ENCODE measurements at places on chromosomes 7 and 10.
A peak's percentile ranks its signal among the peaks of the same experiment; 100 is the strongest.

GRCh38 chr10:121157998-121158397 lies 306.8 kb downstream of the WDR11 start:
- no peak for DNase-seq

- peak; percentile 62 for DNase-seq
Measured at GRCh38 chr7:44477063-44477830, 13.2 kb downstream of the NUDCD3 start.

GRCh38 chr7:132980402-132980801 lies 101.5 kb downstream of the CHCHD3 start:
- no peak for DNase-seq

GRCh38 chr7:104625956-104626355 lies 297.6 kb downstream of the LHFPL3 start:
- DNase-seq, result no peak

GRCh38 chr7:45161842-45162241 lies 4.3 kb downstream of the RAMP3 start:
- no peak for DNase-seq

- no peak for DNase-seq
Measured at GRCh38 chr7:92875719-92876118, 39.3 kb upstream of the CDK6 start.

GRCh38 chr10:64196638-64197315 lies 675.6 kb downstream of the REEP3 start:
- DNase-seq, result no peak

- DNase-seq, result peak; percentile 96
Measured at GRCh38 chr7:10973061-10973941, at the start of gene PHF14. PHF14 (plus strand) TSS chr7:10973872; CDS start chr7:10974324, 452 bp downstream.

- DNase-seq, result no peak
Measured at GRCh38 chr10:35124540-35124939, 2.1 kb upstream of the CREM start.

DNA sequence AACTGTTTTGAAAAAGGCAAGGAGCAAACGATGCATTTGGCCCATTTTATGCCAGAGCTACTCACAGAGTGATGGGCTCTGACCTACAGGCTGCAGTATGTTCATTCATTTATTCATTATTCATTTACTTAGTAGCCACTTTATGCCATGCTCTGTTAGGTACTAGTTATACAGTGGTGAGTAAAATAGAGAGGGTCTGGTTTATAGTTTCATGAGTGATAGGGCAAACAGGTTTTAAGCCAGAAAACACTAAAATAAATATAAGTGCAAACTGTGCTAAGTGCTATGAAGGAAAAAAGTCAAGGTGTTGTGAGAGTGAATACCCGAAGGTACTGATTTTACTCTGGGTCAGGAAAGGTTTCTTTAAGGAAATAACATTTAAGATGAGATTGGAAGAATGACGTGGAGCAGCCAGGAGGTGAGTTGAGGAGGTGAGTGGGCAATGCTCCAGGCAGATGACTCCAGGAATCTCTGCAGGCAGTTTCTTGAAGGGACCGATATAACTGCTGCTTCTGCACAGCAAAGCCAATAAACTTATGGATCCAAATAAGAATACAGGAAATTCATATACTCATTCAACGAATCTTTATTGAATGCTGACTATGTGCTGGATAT lies 56.9 kb upstream of the FAM133B start:
- DNase-seq, result no peak

DNA sequence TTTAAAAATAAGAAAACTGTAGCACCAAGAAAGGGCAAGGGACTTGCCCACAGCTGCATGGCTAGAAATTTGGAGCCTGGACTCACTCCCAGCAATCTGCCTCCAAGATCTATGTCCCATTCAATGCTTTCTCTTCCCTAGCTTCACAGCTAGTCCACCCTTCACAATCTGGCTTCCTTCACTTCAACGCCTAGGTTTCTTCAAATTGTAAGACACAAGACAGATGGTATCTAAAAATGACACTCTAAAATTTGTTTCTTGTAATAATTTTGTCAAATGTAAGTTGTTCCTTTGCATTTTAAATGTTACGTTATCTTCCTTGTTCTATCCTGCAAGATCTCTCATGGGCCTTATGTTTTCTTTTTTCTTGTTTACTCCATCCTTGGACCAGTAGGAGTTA lies 48.6 kb downstream of the CTTNBP2 start:
- no peak for DNase-seq

- no peak for DNase-seq
Measured at GRCh38 chr10:76882245-76882644, 755.4 kb downstream of the KCNMA1 start.

DNA sequence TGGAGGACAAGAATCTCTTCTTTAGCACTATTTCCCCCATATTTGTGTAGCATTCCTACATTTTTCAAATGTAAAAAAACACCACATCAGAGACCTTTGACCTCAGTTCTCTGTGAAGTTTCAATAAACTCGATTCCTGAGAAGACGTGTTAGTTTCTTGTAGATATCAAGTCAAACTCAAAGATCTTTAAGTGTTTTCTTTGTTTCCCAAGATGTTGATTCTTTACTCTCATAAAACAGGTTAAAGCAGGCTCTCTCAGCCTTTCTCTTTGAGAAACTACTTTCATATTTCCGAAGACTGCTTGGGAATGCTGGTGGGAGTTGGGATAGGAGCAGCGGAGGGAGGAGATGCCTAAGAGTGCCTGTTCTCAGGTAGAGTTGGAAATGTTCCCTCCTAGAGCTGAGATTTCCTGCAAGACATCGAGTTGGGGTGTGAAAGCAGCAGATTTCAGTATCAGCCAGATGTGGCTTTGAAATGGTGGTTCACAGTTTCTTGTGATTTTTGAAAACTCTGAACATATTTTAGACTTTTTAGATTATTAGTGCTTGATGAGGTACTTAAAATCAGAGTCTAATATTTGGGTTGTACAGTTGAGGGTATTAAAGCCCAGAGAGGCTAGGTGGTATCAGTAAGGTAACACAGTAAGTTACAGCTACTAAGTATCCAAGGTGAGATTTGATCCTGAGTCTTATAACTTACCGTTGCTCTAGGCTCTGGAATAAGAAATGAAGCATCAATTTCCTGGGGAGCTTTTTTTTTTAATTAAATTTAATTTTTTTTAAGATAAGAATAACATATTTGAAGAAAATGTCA lies 13.9 kb downstream of the ADK start:
- no peak for DNase-seq

DNA sequence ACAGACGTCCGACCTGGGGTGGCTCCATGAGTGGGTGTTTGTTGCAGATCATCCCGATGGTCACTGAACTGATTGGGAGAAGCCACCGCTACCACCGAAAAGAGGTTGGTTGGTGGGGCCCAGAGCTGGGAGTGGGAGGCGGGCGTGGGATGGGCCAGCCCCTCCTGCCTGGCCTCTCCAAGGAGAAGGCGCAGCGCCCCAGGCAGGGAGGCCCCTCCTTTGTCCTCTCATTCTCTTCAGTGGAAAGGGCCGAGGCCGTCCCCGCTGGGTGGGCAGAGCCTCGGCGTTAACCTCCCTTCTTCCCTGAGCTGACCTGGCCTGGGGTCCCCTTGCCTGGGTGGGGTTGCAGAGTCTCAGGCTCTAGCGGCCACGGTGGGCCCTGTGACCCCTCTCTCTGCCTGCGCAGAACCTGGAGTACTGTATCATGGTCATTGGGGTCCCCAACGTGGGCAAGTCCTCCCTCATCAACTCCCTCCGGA lies 5.2 kb downstream of the MTG1 start:
- DNase-seq, result no peak

- DNase-seq, result no peak
Measured at GRCh38 chr7:70374772-70375533, 757.0 kb upstream of the GALNT17 start.

GRCh38 chr10:107440741-107441140 lies 276.2 kb upstream of the SORCS1 start:
- DNase-seq, result no peak

DNA sequence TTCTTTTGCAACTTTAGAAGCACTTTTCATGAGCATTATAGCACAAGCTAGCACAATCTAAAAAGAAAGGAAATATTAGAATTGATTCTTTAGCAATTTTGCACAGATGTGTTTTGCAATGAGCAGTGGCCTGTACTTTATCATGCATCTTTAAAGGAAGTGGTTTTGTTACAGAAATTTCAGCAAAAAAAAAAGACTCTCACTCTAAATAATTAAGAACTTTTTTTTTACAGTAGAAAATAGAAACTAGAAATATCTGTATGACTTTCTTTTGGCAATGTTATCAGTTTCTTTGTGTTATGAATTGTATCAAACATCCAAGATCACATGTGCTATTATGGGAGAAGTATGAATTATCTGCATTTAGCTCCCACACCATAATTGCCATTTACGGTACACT lies 195.7 kb upstream of the KLF6 start:
- peak; percentile 32 for DNase-seq

- DNase-seq, result no peak
Measured at GRCh38 chr10:121313119-121313875, 284.9 kb downstream of the FGFR2 start.

DNA sequence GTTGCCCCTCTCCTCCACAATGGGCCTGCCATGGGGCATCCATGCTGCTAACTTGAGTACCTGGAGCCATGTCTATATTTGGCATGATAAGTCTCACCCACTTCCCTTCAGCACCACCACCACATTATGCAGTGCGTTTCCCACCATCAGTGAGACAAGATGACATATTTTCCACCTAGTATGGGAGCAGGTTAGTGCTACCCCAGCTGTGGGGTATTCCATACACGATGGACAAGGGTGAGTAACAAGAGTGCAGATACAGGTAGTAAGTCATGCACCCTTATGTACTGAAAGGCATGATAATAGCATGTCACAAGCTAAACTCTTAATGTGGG lies 21.2 kb upstream of the OR2AE1 start:
- DNase-seq, result no peak

DNA sequence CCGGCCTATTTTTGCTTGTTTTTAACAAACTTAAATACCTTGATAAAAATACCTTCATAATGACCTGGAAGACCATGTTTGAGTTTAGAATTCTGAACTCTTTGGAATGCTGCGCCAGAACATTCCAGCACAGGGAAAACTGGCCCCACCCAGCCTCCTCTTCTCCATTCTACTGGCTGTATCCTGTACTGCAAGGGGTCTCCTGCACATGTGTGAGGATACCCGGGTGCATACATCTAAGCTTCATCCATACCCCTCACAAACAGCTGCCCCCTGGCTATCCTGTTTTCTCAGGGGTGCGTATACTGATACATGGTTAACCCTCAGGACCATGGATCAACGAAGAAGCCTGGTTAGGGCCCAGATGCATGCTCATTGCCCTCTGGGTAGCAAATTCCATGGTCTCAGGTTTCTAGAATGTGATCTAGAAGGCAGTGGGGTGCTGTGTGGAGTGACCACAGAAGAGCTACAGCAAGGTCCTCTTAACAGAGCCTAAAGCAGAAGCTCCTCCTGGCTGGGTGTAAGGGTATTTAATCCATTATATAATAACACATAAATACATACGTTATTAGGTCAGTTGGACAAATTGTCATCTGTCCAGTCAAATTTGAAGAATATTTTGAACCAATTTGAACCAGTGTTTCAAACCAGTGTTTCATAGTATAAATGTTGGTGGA lies 26.1 kb downstream of the HACD1 start:
- no peak for DNase-seq

GRCh38 chr7:91634485-91635177 lies 245.9 kb downstream of the MTERF1 start:
- DNase-seq, result no peak

- peak; percentile 31 for DNase-seq
Measured at GRCh38 chr7:142300689-142301088, 42.8 kb upstream of the PRSS58 start.

DNA sequence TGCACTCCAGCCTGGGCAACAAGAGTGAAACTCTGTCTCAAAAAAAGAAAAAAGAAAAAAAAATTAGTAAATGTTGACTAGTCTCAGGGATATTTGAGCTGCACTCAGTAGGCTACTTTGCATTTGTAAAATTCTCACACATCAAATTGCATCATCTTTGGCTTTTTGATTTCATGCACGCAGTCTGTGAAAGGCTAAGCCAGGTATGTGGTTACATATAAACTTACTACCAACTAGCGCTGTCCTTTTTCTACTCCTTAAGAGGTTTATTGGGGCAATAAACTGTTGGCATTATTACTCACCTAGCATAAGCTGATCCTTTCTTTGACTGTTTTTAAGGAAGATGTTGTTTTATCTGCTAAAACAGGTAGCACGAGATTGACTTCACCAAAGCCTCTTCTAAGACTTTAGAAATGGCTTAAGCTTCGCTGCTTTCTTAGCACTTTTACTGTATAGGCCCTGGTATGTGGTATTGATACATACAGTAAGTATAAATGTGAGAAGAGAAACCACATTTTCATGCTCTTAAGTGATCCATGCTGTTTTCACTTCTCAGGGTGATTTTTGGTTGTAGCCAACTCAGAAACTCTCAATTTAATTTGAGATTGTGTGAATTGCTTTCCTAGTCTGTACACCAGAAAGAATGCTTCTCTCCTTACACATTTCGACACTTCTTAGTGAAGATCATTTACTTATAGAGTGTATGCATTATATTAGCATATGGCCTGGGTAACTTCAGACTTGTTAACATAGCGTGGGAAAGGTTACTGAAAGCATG lies 323.9 kb downstream of the AUTS2 start:
- DNase-seq, result no peak

GRCh38 chr7:3067606-3068380 lies 24.1 kb upstream of the CARD11 start:
- no peak for DNase-seq

- DNase-seq, result no peak
Measured at GRCh38 chr7:143418681-143419458, 10.2 kb upstream of the EPHA1 start.

- no peak for DNase-seq
Measured at GRCh38 chr7:148916186-148916585, 32.1 kb upstream of the EZH2 start.

- DNase-seq, result no peak
Measured at GRCh38 chr10:75841266-75841665, 409.8 kb downstream of the LRMDA start.

GRCh38 chr7:13262929-13263530 lies 575.6 kb downstream of the ARL4A start:
- DNase-seq, result peak; percentile 20

- DNase-seq, result no peak
Measured at GRCh38 chr7:52021343-52021742, 704.7 kb upstream of the COBL start.

DNA sequence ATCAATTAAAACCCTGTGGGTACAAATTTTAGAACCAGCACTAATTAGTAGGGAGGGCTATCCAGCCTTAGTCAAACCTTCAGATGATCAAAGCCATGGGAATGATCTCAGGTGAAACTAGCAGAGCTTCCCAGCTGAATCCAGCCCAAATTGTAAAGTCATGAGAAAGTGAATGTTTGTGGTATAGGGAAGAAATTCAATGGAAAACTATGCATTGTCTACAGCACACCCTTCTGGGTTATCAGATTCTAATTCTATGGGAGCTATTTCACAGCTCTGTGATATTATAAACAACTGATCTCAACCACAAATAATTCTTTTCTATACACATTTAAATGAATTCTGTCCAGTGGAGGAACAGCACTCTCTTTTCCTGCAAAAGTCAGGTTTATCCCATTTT lies 24.6 kb upstream of the BMPER start:
- no peak for DNase-seq

Measured in central memory CD4-positive, alpha-beta T cell (primary cell).